ENCODE measurements at places on chromosomes 16 and 17. TPM values are rescaled to one million over a fixed set of nuclear protein-coding genes. Genes with fewer than 3 reads are reported as not detected.

DNA sequence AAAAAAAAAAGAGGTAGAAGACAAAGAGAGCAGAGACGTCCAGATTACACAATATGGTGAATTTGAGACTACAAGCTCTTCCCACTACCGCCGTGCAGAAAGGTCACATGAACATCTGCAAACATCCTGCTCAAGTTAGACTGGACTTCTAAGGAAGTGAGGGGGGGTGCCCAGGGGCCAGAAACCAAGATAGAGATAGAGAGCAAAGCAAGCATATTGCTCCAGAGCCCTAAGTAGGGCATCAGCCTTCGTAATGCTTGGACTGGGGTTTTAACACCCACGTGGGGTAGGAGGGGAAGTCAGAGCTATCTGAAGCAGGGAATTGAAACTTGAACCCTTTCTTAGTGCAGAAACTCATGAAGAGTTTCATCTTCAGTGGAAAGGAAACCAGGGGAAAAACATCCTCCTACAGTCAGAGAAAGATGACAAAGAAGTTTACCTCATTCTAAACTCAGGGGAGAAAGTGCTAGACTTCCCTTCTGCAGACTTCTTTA, 8.7 kb downstream of the CLEC19A start:
- peak; percentile 73 for DNase-seq

- DNase-seq: peak; percentile 76
These were observed 6.6 kb upstream of the JUP start for GRCh38 chr17:41792845-41793783.

GRCh38 chr17:49784636-49785035, 3.8 kb upstream of the KAT7 start:
- no peak for DNase-seq

- DNase-seq: no peak
These were observed 44.0 kb downstream of the ANKRD11 start for GRCh38 chr16:89446136-89446974.

- no peak for DNase-seq
These were observed 979 bp downstream of the MAP3K14 start for GRCh38 chr17:45315648-45316433.

DNA sequence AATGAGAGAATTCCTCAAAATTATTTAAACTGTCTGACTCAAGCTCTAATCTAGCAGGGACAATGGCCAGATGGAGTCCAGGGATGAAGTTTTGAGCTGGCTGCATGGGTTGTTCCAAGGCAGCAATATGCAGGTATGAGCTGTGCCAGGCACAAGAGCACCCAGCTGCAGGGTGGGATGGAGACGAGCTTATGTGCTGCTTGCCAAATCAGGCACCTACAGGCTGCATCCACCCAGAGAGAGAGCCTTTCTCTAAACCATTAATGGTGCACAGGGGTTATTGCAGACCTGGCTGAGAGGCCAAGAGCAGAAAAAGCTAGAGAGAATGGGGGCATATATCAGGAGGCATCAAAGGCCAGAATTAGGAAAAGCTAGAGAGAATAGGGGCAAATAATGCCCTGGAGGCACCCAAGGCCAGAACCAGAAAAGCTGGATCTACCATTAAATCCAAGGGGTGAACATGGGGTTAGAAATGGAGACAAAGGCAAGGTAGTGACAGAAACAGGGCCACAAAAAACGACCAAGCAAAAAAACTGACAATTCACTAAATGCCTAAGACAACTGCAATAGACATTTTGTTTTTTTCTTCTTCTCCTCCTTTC, 11.0 kb downstream of the KRT33A start:
- no peak for DNase-seq

DNA sequence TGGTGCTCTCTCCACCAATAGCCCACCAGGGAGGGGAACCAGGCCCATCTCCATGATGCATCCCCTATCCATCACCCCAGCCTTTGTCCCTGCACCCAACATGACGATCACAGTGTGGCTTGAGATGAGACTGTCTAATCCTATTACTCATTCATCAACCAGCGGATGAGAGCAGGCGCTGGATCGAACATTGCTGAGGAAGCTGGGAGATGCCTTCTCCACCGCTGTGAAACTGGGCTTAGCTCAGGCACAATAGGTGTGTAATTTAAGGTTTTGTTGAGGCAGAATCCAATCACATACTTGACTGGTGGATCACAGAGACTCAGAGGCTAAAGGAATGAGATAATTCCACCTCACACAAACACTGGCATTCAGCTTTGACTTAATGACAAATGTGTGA, 64.6 kb upstream of the IRX3 start:
- DNase-seq: no peak

- DNase-seq: no peak
These were observed 14.3 kb downstream of the JUP start for GRCh38 chr17:41772218-41772585.

GRCh38 chr17:42453439-42453838, 5.2 kb upstream of the ATP6V0A1 start:
- no peak for DNase-seq

- DNase-seq: no peak
These were observed 13.3 kb upstream of the MRC2 start for GRCh38 chr17:62614142-62614541.

DNA sequence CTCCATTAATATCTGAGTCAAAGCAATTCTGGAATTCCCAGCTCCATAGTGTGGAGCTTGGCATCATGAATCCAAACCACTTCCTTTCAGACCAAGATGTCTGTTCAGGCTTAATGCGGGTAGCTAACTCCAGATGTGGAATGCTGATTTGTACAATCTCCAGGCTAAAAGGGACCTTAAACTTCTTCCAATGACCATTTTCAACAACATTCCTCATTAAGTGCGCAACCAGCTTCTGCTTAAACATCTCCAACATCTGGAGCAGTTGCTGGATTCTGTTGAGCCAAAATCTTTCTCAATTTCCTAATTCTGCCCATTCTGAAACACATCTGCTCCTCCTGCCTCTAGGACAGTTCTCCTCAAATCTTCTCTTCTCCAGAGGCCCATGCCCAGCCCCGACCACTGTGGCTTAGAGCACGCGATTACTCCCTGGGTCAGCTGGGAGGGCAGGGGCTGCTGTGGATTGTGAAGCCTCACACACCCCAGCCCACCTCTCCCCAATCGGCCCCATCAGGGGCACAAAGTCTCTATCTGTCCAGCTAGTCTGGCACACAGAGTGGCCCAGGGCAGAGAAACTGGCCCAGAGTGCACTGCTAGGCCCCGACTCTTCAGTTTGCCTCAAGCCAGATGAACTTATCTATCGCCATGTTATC, 36.2 kb downstream of the ASPA start:
- peak; percentile 26 for DNase-seq

CLDN7 gene
- total RNA-seq: not detected

ABCC6 gene
- 1.8 TPM for total RNA-seq

ANKRD40CL gene
- total RNA-seq: not detected

SEPTIN12 gene
- total RNA-seq: not detected

TPSB2 gene
- 1.2 TPM for total RNA-seq

ETV4 gene
- 5.0 TPM for total RNA-seq

LDAF1 gene
- 110 TPM for total RNA-seq

Measured in right atrium auricular region (tissue), 2 donors.